ENCODE measurements at places on chromosomes 6 and 20.
A peak's percentile ranks its signal among the peaks of the same experiment; 100 is the strongest.

DNA sequence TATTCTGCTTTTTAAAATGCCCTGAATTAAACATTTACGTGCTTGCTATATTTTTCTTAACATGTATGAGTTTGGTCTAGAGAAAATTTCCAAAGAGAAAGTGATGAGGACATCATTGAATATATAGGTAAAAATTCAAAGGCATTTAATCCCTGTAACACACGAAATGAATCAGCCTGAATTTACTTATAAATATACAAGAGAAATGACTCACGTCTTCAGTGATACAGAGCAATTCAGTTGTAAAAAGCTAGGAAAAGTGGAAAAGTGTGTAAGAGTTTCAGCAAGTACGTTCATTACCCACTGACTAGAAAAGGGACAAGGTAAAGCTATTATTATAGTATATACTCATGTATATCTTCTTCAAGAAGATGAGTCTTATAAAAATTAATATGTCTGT is 124.8 kb downstream of the HIVEP1 start:
- DNase-seq = no peak

DNA sequence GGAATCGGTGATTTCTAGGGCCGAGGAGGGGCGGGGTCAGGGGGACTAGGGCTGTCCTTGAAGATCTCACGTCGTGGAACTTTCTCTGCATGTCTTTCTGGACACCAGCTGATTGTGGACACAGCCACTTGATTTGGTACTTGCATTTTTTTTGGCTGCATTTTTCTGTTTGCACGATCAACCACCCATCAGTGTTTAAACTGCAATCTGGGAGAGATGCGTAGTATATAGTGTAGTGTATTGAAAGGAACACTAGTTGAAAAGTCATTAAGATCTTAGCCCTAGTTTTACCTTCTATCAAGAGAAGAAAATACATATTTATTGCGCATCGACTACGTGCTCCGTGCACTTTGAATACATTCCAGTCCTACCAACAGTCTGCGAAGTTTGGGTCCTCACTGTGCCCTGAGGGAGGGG is 657 bp downstream of the NT5DC1 start:
- DNase-seq = no peak

DNA sequence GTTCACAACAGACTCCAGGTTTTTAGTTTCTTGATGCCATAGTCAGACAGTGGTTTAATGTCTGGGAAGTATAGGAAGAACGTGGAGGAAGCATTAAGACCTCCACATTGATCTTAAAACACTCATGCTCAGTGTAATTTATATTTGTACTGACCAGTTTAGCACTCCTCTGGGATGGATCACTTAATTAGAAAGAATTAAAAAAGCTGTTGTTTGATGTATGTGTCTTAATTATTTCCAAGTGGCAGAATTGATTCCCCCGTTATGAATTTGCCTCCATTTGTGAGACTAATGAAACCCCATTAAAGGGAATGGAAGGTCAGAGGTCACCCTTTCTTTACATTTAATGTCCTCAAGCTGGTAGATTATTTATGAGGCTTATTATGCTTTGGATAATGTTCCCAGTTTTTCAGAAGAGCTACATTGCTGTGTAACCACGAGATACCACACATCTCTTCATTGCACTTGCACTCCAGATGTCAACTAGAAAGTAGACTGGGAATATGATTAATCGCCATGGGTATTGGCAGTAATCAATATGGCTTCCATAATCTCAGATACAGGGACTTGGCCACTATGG is 270.0 kb upstream of the JAG1 start:
- DNase-seq = no peak

- no peak for DNase-seq
Measured at GRCh38 chr6:79672631-79673111, 41.5 kb downstream of the SH3BGRL2 start.

DNA sequence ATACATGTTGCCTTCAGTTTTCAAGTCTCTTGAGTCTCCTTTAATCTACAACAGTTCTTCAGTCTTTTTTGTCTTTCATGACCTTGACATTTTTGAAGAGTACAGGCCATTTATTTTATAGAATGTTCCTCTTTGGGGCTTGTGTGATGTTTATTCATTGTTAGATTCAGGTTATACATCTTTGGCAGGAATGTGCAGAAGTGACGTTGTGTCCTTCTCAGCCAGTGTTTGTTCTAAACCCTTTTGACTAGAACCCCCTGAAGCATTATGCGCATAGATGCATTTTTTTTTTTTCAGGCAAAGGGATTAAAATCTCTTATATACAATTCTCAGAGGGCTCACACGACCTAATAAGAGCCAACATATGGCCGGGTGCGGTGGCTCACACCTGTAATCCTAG is 11.2 kb upstream of the NCOA5 start:
- no peak for DNase-seq

DNA sequence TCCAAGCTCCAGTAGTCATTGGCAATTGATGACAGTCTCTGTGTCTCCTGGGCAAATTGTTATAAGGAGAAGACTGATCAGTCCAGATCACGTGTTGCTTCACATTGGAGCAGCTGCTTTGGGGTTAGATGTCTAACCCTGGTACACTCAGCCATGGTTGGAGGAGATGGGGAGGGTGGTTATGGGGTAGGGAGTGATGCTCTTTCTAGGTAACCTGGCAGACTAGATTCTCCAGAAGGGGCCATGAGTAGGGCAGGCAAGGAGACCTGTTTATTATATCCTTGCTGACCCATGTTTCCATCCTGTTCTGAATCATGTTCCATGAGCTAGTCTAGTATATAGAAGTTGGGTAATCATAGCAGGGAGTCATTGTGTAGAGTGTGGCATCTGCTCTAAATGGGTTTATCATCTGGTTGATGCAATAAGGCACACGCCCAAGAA is 50.8 kb upstream of the BACH2 start:
- DNase-seq = no peak

DNA sequence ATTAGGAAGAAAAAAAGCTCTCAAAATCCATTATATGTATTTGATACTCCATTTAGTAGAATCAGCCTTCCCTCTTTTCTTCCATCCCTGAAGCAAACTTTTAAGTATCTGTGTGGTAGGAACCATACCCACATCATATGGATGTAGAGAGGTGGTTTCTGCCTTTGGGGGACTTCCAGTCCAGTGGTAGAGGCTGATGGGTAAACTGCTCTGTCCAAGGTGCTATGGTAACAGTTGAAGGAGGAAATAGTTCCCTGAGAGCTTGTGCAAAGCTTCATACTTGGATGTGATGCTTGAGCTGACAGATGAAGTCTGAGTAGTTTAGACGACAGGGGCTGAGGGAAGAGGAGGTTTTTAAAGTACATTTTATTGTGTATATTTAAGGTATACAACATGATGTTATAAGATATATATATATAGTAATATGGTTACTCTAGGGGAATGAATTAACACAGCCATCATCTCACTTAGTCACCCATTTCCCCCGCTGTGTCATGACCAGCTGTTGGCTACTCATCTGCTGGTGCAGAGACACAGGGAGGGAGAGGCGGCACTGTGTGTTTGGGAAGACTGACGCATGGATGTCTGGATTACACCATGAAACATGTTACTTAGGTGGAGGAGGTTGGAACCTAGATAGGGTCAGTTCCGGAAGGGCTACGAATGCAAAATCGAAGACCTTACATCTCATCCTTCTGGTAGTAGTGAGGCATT is 185.2 kb downstream of the FARS2 start:
- DNase-seq = no peak

DNA sequence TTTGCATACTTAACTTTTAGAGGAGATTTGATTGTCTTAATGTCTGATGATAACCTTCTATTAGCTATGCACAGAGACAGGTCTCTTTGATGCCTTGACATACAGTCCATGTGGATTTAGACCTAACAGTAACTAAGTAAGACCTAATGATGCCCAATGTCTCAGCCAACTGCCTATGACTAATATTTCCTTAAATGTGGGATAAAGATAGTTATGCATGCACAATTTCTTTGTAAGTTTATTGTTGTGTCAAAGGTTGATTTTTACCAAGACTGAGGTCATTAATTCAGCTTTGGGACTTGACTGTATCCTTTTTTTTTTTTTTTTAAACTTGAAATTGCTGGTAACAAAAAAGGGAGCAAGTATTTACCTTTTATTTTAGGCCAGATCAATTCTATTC is 450.0 kb downstream of the HAO1 start:
- DNase-seq = no peak

GRCh38 chr20:49742948-49743347 is 29.3 kb upstream of the B4GALT5 start:
- no peak for DNase-seq

- DNase-seq = no peak
Measured at GRCh38 chr20:63475209-63475608, 2.8 kb upstream of the KCNQ2 start.

DNA sequence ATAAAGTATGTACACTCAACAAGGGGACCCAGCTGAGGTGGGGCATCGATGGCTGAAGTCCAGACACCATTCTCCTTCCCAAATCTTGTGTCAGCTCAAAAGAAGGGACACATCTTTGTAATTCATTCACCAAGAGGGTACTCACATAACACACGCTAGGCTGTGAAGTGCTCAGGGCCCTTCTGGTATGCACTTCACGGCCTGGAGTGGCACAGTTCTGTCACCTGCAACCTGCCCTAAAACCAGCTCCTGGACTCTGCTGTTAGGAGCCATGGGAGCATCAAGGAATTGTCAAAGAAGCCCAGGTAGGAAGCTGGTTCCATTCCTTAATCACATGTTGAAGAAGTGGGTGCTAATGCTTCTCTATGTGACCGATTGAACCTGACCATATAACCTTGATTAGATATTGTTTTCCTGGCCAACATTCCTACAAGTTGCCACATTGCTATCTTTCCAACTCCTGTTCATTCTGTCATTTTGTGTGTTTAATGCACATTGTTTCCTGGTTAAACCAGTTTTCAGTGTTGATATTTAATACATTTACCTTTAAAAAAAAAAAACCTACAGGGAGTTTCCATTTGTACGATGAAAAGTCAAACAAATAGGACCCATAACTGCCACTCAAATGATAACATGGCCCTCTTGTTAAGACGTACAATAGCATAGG is 127.3 kb downstream of the TNFRSF21 start:
- no peak for DNase-seq

DNA sequence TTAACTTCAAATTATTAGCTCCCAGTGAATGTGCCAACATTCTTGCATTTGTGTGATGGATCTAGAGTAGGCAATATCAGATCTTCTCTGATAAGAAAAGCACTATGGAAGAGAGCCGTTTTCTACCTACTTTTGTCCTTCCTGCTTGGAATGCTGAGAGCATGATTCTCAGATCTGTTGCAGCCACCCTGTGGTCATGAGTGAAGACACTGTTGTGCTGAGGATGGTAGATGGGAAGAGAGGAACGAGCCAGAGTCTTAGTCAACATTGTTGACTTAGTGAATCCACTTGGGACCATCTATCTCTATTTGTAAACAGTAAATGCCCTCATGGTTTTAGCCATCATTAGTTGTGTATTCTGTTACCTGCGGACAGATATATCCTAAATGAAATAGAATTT is 202.6 kb downstream of the CD109 start:
- DNase-seq = no peak

DNA sequence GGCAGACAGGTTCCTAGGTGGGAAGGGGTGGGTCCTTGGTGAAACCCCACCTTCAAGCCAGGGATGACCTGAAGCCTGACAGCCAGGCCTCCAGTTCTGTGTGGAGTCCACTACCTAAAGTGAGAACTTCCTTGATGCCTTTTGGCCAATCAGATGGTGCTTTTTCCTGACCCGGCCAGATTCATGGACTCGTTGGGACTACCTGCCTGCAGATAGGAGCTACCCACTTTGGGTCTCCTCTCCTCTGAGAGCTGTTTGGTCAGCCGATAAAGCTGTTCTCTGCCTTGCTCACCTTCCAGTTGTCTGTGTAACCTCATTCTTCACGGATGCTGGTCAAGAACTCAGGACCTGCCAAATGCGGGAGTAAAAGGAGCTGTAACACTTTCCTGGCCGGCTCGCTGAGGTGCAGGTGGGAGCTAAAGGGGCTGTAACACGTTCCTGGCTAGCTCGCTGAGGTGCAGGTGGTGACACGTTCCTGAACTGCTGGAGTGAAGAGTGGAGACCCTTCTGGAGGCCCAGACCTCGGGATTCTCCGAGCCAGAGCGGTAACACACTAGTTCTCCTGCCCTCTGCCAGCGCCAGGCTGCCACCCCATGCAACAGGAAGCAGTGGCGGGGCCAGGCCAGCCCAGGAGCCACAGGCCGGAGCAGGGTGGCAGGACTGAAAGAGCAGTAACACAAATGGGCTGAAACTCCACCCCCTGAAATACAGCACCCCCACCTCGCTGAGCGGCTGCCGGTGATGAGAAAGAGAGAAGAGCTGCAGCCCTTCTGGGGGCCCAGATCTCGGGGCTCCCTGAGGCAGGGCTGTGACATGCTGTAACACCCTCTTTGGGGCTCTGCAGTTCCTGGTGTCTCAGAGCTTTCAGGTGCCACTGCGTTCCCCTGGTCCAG is 13.6 kb upstream of the DBNDD2 start:
- DNase-seq = no peak

DNA sequence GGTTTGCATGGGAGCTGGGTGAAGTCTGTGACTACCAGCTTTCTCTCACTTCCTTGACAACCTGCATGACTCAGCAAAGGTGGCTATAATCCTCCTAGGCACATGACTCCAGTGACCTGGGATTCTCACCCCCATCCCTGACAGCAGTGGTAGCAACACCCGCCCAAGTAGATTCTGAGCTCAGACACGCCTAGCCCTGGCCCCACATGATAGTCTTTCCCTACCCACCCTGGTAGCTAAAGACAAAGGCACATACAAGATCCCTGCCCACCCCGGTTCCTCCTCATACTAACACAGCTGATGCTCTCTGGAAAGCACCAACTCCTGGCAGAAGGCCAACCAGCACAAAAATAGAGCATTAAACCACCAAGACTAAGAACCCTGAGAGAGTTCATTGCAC is 25.9 kb upstream of the CRISP1 start:
- no peak for DNase-seq

- no peak for DNase-seq
Measured at GRCh38 chr20:62671765-62672164, 29.5 kb downstream of the SLCO4A1 start.

DNA sequence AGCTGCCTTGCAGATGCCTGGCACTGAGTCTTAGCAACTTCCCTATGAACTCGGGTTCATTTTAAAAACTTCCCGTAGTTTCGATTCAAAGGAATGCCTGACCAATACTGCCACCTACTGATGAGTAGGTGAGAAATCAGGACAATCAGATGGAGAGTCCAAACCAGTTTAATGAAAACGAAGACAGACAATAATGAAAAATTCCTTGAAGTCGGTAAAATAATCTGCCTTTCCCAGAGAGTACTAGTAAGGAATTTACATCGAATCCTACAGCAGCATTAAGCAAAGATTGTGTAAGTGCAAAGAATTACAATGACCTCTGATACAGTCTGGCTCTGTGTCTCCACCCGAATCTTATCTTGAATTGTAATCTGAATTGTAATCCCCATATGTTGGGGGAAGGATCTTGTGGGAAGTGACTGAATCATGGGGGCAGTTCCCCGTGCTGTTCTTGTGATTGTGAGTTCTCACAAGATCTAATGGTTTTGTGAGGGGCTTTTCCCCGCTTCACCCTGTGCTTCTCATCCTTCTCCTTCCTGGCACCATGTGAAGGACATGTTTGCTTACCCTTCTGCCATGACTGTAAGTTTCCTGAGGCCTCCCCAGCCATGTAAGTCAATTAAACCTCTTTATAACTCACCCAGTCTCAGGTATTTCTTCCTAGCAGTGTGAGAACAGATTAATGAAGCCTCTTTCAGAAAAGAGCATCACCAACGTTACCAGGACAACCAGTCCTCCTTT is 134.4 kb downstream of the ARHGAP18 start:
- DNase-seq = peak; percentile 31

Data from NCI-H1048 (cell line).